HFF-Myc (cell line): ENCODE measurements at places on chromosomes 6 and 20.

DNA sequence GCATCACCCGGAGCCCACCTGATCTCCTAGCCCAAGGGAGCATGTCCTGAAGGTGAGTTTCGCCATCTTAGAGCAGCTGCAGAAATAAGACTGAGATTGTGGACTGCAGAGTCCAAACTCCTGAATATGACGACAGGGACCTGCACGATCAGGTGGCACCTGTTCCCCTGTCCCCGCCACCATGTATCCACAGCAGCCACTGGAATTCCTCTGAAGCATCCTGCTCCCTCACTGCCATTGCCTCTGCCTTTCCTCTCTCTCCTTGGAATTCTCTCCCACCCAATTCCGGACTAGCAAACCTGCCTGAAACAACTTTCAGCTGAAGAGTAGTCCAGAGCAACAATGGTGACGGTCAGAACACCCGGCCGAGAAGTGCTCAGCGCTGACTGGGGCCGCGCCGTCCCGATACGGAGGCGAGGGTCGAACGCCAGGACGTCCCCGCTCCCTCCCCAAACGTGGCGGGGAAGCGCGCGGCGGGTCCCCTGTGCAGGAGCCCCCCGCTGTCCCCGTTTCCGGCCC, 694 bp upstream of the FAM120B start:
- no peak for DNase-seq

- no peak for DNase-seq
These were observed 252.0 kb downstream of the TBX18 start for GRCh38 chr6:84512391-84512790.

- no peak for DNase-seq
These were observed 39.2 kb upstream of the TPD52L1 start for GRCh38 chr6:125114248-125114858.

GRCh38 chr6:5373430-5373829, 112.1 kb downstream of the FARS2 start:
- no peak for DNase-seq

DNA sequence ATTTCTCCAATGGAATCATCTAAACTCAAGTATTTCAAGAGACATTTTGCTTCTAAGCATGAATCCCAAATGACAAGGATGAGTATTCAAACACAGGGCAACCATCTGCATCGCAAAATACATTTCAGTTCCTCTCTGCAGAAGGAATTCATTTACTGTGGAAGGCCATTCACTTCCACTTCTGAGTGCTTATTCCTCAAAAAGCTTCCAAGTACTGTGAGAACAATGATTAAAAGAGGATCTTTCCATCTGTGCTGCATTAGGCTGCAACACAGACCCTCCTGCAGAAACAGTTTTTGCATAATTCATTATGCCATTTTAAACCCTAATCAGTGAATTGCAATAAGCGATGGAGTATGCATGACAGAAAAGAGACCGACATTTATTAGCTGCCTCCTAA, 52.5 kb downstream of the ARHGAP18 start:
- DNase-seq, result no peak

GRCh38 chr20:57346477-57346876, 4.6 kb upstream of the RAE1 start:
- peak; percentile 50 for DNase-seq

- DNase-seq, result no peak
These were observed 26.2 kb upstream of the TSHZ2 start for GRCh38 chr20:52945862-52946522.
